Esophagus mucosa (tissue), 1 donor: ENCODE measurements at places on chromosomes 7 and 10.

GRCh38 chr7:28739128-28739527 lies 219.0 kb downstream of the TRIL start:
- ATAC-seq: no peak

- ATAC-seq: no peak
Observed at GRCh38 chr10:25839683-25840082, 94.3 kb upstream of the MYO3A start.

DNA sequence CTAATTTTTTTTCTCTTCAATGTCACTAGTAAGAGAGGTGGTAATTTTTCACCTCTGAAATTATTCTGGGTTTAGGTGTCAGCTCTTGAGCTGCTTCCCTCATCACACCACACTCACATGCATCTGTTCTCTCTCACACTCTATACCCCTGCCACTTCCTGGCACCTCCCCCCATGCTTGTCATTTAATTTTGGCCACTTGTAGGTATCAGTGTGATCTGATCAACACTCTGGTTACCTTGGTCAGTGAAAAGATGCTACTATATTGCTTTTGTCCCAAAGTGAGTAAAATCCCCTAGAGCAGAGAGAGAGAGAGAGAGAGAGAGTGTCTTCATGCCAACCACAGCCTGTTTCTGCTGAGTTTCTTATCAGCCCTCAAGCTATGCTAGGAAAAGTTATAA lies 42.5 kb downstream of the STK17A start:
- ATAC-seq: peak; percentile 48

DNA sequence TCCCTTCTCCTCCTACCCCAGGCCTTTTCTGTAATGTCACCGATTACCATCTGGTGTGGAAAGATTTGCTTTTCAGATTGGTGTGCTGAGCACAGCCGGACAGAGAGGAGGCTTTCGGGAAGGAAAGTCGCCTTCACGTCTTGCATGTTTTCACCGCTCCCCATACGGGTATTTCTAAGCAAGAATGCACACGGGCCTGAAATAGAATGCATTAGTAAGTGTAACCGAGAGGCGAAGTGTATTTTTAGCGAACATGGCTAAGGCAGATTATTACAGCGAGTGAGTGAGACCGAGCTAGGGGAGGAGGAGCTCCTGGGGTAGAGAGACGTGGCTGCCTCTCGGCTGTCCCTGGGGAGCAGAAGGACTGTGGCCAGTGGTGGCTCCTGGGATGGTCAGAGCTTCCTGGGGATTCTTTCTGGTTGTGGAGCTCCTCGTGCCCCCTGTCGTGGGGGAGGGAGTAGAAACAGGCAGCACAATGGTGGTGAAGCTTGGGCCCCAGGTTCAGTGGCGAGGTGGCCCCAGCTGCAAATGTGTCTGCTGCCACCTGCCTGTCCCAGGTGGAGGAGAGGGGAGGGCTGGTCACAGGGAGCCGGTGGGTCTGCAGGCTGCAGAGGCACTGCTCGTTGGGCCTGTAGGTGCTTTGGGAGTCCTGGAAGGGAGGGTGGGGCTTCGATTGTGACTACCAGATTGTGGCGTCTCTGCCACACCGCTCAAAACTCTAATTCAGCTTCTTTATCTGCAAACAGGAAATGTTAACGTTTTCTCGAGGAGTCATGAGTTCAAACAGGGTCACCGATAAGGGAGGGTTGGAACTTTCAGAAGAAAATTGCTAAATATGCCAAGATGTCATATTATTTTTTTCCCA lies 135.8 kb downstream of the CAMK1D start:
- ATAC-seq: peak; percentile 37

- no peak for ATAC-seq
Observed at GRCh38 chr7:150396851-150397260, 17.7 kb downstream of the ZNF775 start.

DNA sequence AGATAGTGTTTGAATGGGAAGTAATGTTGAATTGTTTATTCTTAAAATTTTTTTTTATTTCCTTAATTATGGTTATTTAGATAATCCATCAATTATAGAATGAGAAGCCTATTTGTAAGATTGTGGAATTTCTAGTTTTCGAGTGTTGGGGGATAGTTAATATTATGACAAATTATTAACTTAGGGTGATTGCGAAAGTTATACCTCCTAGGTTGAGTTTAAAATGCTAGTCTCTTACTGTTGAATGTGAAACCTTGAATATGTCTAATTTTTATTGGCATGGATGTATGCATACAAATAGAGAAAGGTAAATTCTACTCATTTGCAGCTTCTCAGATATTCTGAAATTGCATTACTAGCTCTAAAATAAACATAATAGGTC lies 43.2 kb downstream of the BICC1 start:
- ATAC-seq: no peak

DNA sequence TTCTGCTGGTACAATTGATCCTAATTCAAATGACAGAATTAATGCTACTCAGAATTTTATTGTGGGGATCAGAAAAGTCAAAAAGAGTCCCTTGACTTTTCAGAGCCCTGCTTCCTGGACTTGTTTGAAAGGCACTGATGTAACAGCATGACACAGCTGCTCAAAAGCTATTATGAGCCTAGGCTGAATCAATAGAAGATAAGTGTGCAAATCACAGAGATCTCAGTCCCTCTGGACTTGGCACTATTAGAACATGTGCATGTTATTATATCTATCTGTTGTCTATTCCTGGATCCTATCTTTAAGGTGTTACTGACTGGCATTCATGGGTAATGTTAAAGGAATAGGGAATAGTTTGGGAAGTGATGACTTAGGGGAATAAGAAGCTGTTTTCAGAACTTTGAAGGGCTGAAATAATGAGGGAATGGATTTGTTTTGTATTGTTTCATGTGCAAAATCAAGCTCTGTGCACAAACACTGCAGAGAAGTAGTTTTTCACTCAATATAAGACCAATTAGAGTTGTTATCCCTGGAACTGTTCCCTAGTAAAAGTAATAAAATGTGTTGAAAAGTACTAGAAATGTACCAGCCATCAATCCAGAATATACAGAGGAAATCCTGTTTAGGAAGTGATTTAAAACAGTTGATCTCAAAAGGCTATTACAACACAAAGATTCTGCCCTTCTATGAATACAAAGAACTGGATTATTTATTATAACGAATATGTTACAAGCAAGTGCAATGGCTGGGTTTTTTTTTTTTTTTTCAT lies 814.9 kb upstream of the C7orf33 start:
- ATAC-seq: no peak

- ATAC-seq: no peak
Observed at GRCh38 chr10:110260746-110261477, 43.8 kb downstream of the SMNDC1 start.

GRCh38 chr10:43350686-43351085 lies 20.8 kb upstream of the FXYD4 start:
- no peak for ATAC-seq

GRCh38 chr7:125396466-125397151 lies 467.0 kb upstream of the POT1 start:
- ATAC-seq: no peak

DNA sequence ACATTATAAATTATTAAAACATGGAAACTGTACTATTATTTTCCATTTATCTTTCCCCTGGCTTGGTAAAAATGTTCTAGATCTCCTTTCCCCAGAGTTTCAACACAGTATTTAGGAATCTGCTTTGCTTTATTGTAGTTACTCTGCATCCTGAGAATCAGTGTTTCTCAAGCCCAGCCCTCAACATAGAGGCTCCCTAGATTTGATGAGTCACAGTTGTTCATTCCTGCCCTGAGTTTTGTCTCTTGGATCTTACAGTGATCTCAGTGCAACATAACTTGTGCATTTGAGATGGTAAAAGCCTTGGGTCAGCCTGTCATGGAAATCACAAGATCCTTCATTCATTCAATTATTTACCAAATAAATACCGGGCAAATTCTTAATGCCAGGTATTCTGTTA lies 63.0 kb downstream of the VAX1 start:
- no peak for ATAC-seq

- ATAC-seq: no peak
Observed at GRCh38 chr10:58481569-58482109, 31.0 kb upstream of the BICC1 start.

GRCh38 chr10:48716416-48716815 lies 31.7 kb downstream of the WDFY4 start:
- no peak for ATAC-seq

DNA sequence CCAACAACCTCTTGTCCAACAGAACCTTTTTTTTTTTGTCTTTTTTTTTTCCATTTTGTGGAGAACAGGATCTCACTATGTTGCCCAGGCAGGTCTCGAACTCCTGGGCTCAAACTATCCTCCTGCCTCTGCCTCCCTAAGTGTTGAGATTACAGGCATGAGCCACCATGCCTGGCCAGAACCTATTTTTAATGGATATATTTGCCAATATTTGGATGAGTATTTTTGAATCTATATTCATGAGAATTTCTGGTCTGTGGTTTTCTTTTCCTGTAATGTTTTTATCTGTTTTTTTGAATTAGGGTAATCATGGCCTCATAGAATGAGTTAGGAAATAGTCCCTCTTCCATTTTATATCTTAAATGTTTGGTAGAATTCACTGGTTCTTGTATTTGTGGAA lies 70.4 kb upstream of the RET start:
- no peak for ATAC-seq

GRCh38 chr10:78416031-78417011 lies 382.7 kb downstream of the RPS24 start:
- peak; percentile 18 for ATAC-seq

DNA sequence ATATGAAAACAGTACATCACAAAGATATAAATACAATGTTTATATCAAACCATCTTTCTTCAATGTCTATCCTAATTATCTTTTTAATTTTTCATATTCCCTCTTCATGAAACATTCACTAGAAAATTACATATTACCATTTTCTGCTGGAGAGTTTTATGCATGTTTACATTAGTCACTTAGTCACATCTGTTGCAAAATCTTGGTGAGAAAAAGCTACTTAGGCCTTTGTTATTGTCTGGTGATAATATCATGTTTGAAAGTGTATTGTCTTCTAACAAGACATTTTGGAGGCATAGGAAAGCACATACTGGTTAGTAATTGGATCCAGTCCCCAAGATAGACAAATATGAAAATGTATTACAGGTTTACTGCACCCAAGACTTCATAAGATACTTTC lies 163.6 kb downstream of the GNAI1 start:
- ATAC-seq: no peak

GRCh38 chr10:73398024-73398423 lies 15.8 kb downstream of the ANXA7 start:
- no peak for ATAC-seq

- no peak for ATAC-seq
Observed at GRCh38 chr10:64275001-64275400, 753.8 kb downstream of the REEP3 start.

DNA sequence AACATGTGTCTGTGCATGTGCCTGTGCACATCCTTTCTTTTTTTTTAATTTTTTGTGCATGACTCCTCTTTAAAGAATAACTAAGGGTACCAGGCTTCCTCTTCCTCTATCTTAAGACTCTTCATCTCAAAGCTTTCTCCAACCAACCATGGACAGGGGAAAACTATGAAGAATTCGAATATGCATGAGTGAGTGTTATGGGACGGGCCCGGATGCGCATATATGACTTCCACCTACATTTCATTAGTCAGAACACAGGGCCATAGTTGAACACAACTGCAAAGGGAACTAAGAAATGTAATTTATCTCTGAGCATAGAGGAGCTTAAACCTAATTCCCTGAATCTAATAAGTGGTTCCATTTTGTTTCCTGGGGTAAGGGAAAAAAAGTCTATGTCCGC lies 270.3 kb upstream of the SORCS1 start:
- ATAC-seq: no peak

- ATAC-seq: no peak
Observed at GRCh38 chr7:36182854-36183604, 30.0 kb downstream of the EEPD1 start.

- no peak for ATAC-seq
Observed at GRCh38 chr7:95491201-95491600, 5.5 kb downstream of the ASB4 start.

DNA sequence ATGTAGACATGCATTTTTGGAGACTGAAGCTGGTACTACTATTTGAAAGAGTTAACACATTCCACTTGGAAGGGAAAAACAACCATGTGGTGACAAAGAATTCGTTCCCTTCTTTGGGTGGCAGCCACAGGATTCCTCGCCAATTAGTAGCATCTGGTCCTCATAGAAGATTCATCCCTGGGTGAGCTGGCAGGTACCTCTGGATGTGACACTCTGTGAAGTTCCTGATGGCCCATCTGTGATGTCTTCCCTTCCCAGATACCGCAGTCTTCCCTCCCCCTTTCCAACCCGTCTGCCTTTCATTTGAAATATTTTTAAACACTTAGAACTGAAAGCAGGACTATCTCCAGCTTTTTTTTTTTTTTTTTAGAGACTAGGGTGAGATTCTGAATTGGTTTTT lies 569.5 kb downstream of the TYW1 start:
- ATAC-seq: no peak

DNA sequence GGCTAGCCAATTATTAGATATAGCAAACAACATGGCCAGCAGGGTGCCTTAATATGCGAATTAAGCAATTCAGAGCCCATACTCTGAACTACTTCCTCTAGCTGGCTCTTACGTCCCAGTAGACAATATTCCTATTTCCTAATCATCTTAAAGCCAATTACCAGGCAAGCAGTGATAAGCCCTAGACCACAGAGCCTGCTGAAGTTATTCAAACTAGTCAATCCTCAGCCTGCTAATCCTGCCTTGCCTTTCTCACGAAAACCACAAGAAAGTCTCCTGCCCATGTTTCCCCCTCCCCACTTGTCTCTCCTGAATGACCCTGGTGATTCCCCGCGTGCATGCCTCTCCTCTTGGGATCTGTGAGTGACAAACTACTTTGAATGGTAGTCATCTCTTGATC lies 86.8 kb upstream of the CACNA2D1 start:
- no peak for ATAC-seq

DNA sequence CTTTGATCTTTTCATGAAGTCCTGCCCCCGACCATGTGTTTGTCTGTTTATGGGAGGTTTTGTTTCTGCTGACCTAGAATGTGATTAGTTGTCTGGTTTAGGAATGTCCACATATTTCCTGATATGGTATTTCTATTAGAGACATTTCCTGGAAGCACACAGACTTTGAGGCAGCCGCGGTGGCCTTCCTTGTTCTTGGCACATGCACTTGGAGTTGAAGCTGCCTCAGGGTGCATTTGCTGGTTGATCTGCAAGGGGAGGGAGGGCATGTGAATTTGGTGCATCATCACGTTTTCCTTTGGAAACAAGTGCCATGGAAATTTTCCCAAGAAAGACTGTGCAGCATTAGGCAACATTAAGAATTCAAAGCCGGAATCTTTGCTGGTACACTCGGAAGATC lies 328.7 kb downstream of the PAXIP1 start:
- ATAC-seq: no peak

DNA sequence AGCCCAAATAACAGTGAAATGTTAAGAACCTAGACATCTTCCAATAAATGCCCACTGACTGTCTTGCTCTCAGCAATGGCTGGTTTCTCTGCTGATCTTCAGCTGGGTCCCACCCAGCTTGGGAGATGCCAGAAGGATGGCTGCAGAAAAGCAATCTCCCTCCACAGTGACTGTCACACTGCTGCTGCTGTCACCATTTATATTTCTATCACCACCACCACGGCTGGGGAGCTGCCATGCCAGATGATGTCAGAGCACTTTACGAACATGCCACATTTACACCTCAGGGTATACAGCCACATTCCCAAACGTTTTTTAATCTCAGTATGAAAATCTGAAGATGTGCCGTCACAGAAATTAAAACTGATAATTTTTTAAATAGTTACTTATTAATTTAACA lies 29.8 kb upstream of the FRMD4A start:
- no peak for ATAC-seq

- peak; percentile 57 for ATAC-seq
Observed at GRCh38 chr10:30151581-30152389, 92.4 kb upstream of the JCAD start.

GRCh38 chr7:108613147-108613948 lies 43.7 kb downstream of the DNAJB9 start:
- no peak for ATAC-seq
